Pulmonary artery endothelial cell (primary cell): ENCODE measurements at places on chromosomes 13 and 19. TPM values are rescaled to one million over a fixed set of nuclear protein-coding genes. Genes with fewer than 3 reads are reported as not detected.

Gene NLRP9
- under 0.01 TPM in 1 of 2 replicates, not detected in the other for total RNA-seq

Gene NOTCH3
- 0.95 and 1.1 TPM in 2 replicates for total RNA-seq

Gene CBY2
- total RNA-seq = not detected in 2 replicates

DNA sequence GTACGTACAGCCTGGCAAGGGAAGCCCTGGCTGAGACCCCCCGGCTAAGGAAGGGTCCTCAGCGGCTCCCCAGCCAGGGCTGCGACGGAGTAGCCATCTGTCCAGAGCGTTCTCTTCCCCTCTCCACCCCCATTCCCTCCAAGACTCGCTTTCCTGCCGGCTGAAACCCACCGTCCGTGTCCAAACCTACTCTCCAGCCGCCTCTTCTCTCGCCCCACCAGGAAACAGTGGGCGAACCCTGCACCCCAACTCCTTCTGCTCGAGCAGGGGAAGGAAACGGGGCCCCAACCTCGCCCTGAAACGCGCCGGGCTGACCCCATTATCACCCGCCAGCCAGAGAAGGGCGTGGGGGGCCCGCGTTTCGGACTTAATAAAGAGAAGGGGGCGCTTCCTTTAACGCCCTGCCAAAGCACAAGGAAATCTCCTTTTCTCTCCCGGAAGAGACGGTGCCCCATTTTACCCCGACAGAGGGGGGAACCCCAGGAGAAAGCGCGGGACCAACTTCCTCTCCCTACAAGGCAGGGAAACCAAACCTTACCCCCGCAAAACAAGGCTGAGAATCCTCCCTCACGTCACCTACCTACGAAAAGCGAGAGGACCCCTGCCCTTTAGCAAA, 2.5 kb downstream of the ZC3H4 start:
- no peak for DNase-seq

DNA sequence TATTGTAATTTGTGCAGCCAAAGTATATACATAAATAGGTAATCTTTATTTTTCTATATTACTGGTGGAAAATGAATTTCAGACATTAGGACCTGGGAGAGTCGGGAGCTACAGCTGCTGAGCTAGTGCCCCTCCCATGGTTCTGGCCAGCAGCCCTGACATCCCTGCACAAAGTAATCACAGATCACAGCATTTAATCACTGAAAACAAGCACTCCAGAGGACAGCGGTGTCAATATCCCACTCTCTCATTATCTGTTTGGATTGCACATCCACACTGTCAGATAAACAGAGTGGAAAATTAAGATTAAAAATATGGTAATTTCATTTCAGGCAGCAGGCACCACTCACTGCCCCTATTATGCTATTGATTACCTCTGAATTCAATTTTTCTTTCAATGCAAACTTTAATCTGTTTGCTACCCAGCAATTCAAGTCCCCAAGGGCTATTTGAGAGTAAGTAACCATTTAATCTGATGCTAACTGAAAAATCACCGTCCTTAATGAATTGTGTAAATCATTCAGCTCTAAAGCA, 254.1 kb upstream of the SOX21 start:
- DNase-seq = no peak

DNA sequence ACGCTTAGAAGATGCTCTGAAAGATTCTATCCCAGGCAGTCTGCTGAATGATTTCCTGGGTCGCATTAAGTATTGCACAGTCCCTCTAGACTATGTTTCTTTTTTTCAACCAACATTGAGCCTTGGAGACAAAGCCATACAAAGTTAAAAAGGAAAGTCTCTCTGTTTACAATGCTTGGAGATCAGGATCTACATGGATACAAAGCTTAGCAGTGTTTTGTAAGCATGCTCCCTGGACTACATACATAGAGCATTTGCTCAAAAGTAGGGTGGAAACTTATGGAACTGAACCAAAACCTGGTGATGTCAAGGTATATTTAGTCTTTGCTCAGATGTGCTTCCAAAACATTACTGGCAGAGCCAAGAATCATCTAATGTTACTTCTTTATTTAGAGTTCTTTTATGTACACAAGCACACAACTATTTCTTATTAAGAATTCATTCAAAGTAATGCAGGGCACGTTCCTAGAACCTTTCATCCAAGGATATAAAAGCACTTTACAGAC, 241.2 kb downstream of the ABCC4 start:
- no peak for DNase-seq

- no peak for DNase-seq
Measured at GRCh38 chr13:81872581-81872980, 1531.7 kb upstream of the SPRY2 start.

GRCh38 chr19:45413497-45413896, 7.1 kb downstream of the POLR1G start:
- DNase-seq = no peak

GRCh38 chr13:35471706-35472322, 4.7 kb downstream of the MAB21L1 start:
- DNase-seq = no peak

DNA sequence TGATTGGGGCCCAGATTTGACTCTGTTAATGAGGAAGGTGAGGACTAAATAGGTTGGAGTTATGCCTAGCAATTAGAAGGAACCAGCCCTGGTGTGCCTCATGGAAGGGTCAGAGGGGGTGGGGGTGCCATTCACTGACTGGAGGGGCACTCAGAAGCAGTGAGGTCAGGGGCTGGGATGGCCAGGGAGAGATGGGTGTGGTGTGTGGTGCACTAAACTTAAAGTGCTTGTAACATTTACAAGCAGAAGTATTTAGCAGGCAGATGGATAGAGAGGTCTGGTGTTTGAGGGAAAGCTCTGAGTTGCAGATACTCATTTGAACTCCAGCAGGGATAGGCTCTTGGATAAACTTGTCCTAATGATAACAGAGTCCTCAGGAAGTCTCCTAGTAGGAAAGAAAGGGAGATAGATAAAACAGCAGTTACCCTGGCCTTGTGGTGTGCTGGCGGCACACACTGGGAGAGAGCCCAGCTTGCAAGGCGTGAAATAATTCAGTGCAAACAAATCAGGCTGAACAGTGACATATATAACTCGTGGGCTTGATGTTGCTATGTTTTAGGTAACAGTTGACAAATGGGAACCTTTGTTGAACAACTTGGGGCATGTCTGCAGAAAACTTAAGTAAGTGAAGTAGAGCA, 20.0 kb upstream of the UPF3A start:
- DNase-seq = no peak

DNA sequence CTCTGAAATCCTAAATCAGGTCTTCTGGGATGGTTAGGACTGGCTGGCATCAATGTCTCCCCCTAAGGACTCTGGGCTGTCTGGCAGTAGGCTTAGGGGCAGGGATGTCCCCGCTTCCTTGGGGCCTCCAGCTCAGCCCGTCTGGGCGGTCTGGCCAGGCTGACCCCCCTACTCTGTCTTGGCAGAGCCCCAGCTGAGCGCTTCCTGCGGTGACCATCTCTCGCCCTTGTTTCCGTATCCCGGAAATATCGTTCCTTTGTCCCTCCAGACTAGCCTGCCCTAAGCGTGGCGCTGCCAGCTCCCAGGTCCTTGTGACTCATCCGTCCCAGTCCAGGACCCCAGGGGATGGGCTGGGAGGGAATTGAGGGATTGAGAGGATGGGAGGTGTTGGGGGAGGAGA, 11.3 kb downstream of the GTPBP3 start:
- DNase-seq = peak; percentile 78

- DNase-seq = no peak
Measured at GRCh38 chr19:23403581-23404324, 8.5 kb upstream of the ZNF91 start.

- no peak for DNase-seq
Measured at GRCh38 chr19:15280048-15280725, 47.9 kb upstream of the EPHX3 start.
